ENCODE measurements at places on chromosomes 13 and 19. TPM values are rescaled to one million over a fixed set of nuclear protein-coding genes. Genes with fewer than 3 reads are reported as not detected.

DNA sequence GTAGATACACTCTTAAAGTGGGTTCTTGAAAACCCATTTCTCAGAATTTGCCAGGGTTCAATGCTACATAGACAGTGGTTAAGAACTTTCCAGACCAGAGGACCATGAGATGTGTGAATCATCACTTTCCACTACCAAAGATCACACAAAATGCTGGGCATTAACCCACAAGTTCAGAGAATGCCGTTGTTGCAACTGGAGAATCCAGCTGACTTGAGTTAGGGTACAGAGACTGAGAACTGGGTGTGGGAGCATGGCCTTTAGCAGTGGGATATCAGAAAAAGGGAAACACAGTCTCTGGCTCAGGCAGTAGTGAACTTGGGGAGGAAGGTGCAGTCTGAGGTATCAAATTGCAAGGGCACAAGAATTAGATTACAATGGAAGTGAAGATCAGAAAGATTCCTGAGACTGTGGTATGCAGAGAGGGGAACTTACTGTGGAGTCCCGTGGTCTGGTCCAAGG is 51.5 kb upstream of the WDFY2 start:
- peaks cover 2% of the 10 kb centered on the region for H3K27me3 ChIP-seq
- H3K4me3 ChIP-seq = peak overlapping the region; percentile 65
- H3K27ac ChIP-seq = peak overlapping the region; percentile 83
- peaks cover 1% of the 10 kb centered on the region for H3K36me3 ChIP-seq

DNA sequence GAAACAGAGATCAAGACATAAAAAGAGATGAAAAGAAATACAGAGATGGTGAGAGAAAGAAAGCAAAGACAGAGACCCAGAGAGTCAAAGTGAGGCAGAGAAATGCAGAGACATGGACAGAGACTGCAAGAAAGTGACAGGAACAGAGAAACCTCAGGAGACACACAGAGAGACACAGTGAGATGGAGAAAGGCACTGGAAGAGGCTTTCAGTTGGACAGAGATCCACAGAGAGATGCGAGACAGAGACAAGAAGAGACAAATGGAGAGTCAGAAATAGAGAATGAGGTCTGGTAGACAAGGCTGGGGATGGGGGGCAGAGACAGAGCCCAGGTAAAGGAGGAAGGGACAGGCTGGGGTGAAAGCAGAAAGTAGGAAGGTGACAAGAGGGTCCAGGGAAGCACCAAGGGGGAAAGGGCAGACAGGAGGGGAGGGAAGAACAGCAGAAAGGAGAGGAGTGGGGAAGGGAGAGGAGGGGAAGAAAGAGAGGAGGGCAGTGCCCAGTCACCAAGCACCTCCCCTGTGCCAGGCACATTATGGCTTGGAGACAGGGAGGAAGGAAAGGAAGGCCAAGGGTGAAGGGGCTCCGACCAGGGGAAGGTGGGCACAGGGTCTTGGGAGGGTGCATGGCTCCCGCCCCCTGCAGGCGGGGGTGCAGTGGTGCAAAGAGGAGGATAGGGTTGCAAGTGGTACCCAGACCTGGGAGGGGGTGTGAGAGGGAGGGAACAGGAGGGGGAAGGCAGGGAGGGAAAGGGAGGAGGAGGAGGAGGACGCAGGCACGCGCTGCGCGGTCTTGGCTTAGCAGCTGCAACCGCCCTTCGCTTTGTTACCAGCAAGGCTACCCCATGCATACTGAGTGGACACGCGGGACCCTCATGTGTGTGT is 38.4 kb downstream of the DEDD2 start:
- DNase-seq = no peak
- H3K27ac ChIP-seq = no peak overlapping the region
- peaks cover 32% of the 10 kb centered on the region for H3K4me1 ChIP-seq
- no peaks in the 10 kb centered on the region for H3K36me3 ChIP-seq
- no peak overlapping the region for H3K4me3 ChIP-seq

DNA sequence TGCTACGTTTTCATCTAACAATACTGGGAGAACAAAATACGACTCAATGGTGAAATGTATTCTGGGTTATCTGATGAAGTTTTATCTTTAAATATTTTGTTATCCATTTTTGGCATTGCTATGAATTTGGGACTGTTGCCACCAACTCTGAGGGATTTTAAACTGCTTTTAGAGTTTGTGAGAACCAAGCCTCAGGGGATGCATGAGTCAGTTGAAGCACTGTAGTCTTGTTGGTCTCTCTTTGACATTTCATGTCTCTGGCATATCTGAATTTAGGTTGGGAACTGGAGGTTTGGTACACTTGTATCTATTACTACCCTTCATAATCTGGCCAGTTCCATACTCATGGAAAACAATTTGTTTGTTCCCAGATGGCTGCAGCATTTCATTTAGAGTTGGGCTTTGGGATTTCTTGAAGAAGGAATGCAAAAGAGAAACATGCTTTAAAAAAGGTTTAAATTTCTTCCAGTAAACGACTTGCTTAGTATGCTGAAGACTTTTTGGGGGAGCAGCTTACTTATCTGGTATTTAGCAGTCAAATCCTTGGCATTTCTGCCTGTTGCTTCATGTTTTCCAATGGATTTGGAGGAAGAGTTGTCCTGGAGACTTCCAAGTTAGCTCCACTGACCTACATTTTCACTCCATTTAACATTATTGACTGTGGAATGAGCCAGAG is 28.9 kb downstream of the ARHGEF7 start:
- DNase-seq = no peak
- H3K36me3 ChIP-seq = no peaks in the 10 kb centered on the region
- no peak overlapping the region for H3K27ac ChIP-seq
- H3K27me3 ChIP-seq = peaks cover 10% of the 10 kb centered on the region

- H3K4me1 ChIP-seq = no peaks in the 10 kb centered on the region
- no peak overlapping the region for H3K27ac ChIP-seq
- peaks cover 8% of the 10 kb centered on the region for H3K27me3 ChIP-seq
- no peak for DNase-seq
- H3K36me3 ChIP-seq = no peaks in the 10 kb centered on the region
These were observed 67.7 kb upstream of the SERP2 start for GRCh38 chr13:44305917-44306370.

Gene HSD17B14
- not detected for polyA plus RNA-seq

Gene TBXA2R
- polyA plus RNA-seq = 9.5 TPM

GRCh38 chr13:33375421-33375820 is 89.9 kb upstream of the STARD13 start:
- H3K4me1 ChIP-seq = no peaks in the 10 kb centered on the region
- no peak overlapping the region for H3K4me3 ChIP-seq
- peaks cover 3% of the 10 kb centered on the region for H3K27me3 ChIP-seq
- no peak for DNase-seq

DNA sequence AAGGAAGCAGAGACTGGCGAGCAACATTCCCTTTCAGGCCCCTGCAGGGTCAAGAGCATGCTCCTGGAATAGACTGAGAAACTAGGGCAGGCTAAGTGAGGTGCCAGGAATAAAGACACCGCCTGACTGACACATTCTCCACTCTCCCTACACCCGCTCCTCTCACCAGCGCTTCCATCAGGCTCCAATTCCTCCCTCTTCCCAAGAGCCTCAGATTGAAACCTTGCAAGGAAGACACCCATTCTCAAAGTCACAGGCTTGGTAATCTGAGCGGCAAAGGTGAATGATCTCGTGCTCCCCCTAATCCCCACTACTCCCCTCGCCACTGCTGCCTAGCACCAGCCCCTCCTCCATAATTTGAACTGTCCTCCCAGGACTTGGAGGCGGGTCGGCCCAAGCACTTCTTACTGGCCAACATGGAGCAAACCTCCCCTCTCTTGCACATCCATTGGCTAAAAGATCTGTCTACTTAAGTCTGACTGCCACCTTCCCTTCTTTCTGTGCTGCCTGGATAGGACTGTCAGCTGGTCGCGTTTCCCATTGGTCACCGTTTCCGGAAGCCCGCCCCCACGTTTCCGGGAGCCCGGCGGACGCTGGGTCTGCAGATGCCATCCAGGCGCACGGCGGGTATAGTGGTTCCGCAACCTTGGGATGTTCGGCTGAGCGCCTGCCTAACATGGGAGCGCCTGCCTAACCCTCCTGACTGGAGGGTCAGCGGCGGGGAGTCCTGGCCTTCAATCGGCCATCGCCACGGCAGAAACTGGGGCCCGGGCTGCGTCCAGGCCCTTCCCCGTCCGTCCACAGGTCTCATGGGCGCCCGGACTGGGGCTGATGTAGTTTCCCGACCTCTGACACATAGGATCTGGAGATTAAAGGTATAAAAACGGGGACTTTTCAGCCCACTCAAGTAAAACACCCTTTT is 33.6 kb downstream of the ZNF383 start:
- H3K4me3 ChIP-seq = peak overlapping the region; percentile 85
- H3K27ac ChIP-seq = peak overlapping the region; percentile 78
- peaks cover 25% of the 10 kb centered on the region for H3K4me1 ChIP-seq
- DNase-seq = peak; percentile 86
- H3K36me3 ChIP-seq = peaks cover 34% of the 10 kb centered on the region

- no peaks in the 10 kb centered on the region for H3K4me1 ChIP-seq
- no peak overlapping the region for H3K27ac ChIP-seq
- no peak for DNase-seq
- peak overlapping the region; percentile 7 for H3K4me3 ChIP-seq
- H3K27me3 ChIP-seq = no peaks in the 10 kb centered on the region
These were observed 117.9 kb downstream of the EFNB2 start for GRCh38 chr13:106417467-106418110.

Gene ZNF100
- polyA plus RNA-seq = 7.5 TPM

Gene NCR1
- polyA plus RNA-seq = 34.1 TPM

Gene PCDH17
- polyA plus RNA-seq = not detected

DNA sequence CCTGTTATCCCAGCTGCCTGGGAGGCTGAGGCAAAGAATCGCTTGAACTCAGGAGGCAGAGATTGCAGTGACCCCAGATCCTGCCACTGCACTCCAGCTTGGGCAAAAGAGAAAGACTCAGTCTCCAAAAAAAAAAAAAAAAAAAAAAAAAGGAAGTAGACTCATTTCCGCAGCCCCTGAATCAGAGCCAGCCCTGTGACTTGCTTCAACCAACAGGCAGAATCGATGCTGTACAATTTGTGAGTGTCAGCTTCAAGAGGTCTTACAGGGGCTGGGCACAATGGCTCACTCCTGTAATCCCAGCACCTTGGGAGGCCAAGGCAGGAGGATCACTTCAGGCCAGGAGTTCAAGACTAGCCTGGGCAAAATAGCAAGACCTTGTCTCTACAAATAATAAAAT is 12.8 kb downstream of the ANKRD27 start:
- H3K27ac ChIP-seq = no peak overlapping the region
- no peak for DNase-seq
- peaks cover 12% of the 10 kb centered on the region for H3K4me1 ChIP-seq
- H3K4me3 ChIP-seq = no peak overlapping the region

GRCh38 chr13:19156013-19156825 is 25.4 kb downstream of the TUBA3C start:
- no peak for DNase-seq
- H3K36me3 ChIP-seq = peaks cover 4% of the 10 kb centered on the region
- H3K4me3 ChIP-seq = no peak overlapping the region
- H3K27ac ChIP-seq = no peak overlapping the region

- no peak overlapping the region for H3K4me3 ChIP-seq
- no peaks in the 10 kb centered on the region for H3K4me1 ChIP-seq
- no peak overlapping the region for H3K27ac ChIP-seq
- no peaks in the 10 kb centered on the region for H3K36me3 ChIP-seq
- H3K27me3 ChIP-seq = no peaks in the 10 kb centered on the region
These were observed 69.2 kb downstream of the ATP11A start for GRCh38 chr13:112759053-112759452.

Gene ZNF223
- polyA plus RNA-seq = 2.5 TPM

- no peak overlapping the region for H3K4me3 ChIP-seq
- no peaks in the 10 kb centered on the region for H3K36me3 ChIP-seq
- no peak for DNase-seq
- H3K4me1 ChIP-seq = no peaks in the 10 kb centered on the region
- H3K27ac ChIP-seq = no peak overlapping the region
These were observed 6.0 kb downstream of the PCDH17 start for GRCh38 chr13:57637515-57637914.

DNA sequence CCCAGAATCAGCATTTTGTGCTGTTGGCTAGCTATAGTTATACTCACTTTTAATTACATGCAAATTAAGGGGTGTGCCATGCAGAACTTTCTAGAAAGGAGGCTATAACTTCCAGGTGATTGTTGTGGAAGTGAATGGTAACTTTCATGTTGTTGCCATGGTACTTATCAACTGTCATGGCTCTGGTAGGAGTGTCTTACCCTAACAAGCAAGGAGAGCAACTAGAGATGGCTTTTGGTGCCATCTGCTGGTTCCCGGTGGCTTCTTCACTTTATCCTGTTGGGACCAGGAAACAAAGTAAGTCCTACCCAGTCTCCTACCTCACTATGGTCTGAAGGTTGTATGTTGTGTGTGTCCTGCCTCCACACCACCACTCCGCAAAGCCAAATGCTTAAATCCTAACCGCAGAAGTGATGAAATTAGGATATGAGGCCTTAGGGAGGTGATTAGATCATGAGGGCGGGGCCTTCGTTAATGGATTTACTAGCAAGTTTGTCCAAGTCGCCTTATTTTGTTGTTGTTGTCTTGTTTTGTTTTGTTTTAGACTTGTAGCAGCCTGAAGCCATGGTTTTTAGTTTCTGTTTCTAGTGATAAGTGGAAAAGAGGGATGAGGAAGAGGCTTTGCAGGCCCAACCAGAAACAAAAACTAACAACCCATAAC is 22.6 kb downstream of the FBXL12 start:
- H3K4me1 ChIP-seq = peaks cover 22% of the 10 kb centered on the region
- H3K27me3 ChIP-seq = no peaks in the 10 kb centered on the region
- peak overlapping the region; percentile 85 for H3K27ac ChIP-seq
- no peaks in the 10 kb centered on the region for H3K36me3 ChIP-seq
- peak overlapping the region; percentile 9 for H3K4me3 ChIP-seq
- peak; percentile 86 for DNase-seq

Gene PTPRH
- not detected for polyA plus RNA-seq

GRCh38 chr13:80256352-80256932 is 84.5 kb downstream of the SPRY2 start:
- H3K27me3 ChIP-seq = peaks cover 4% of the 10 kb centered on the region
- no peak overlapping the region for H3K4me3 ChIP-seq
- no peak for DNase-seq
- no peaks in the 10 kb centered on the region for H3K4me1 ChIP-seq

Gene DMKN
- polyA plus RNA-seq = 24.5 TPM

DNA sequence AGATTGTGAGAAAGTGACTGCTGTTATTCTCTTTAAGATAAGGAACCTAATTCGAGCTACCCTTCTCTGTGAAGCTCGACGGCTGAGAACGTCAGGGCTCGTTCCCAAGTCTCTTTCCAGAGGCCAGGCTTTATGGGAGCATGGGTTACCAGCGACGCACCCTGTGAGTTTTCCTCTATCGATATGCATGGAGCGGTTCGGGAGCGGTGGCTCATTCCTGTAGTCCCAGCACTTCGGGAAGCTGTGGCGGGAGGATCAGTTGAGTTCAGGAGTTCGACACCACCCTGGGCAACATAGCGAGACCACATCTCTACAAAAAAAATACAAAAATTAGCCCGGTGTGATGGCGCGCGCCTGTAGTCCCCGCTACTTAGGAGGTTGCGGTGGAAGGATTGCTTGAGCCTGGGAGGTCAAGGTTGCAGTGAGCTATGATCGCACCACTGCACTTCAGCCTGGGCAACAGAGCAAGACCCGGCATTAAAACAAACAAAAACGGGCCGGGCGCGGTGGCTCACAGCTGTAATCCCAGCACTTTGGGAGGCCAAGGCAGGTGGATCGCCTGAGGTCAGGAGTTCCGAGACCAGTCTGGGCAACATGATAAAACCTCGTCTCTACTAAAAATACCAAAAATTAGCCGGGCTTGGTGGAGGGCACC is 681 bp upstream of the ZNF606 start:
- H3K27me3 ChIP-seq = peaks cover 14% of the 10 kb centered on the region
- peaks cover 56% of the 10 kb centered on the region for H3K36me3 ChIP-seq
- peaks cover 55% of the 10 kb centered on the region for H3K4me1 ChIP-seq
- peak overlapping the region; percentile 85 for H3K27ac ChIP-seq
- H3K4me3 ChIP-seq = peak overlapping the region; percentile 87
- no peak for DNase-seq

- H3K27ac ChIP-seq = no peak overlapping the region
- peaks cover 2% of the 10 kb centered on the region for H3K27me3 ChIP-seq
- peaks cover 11% of the 10 kb centered on the region for H3K4me1 ChIP-seq
- no peak overlapping the region for H3K4me3 ChIP-seq
- no peak for DNase-seq
These were observed 5.2 kb downstream of the B3GNT8 start for GRCh38 chr19:41421973-41422372.

Gene CBARP
- not detected for polyA plus RNA-seq

Measured in immature natural killer cell (primary cell).